ENCODE measurements at places on chromosomes 3 and 15. TPM values are rescaled to one million over a fixed set of nuclear protein-coding genes. Genes with fewer than 3 reads are reported as not detected.

Gene ZNF501
- 0.79 TPM for polyA plus RNA-seq

DNA sequence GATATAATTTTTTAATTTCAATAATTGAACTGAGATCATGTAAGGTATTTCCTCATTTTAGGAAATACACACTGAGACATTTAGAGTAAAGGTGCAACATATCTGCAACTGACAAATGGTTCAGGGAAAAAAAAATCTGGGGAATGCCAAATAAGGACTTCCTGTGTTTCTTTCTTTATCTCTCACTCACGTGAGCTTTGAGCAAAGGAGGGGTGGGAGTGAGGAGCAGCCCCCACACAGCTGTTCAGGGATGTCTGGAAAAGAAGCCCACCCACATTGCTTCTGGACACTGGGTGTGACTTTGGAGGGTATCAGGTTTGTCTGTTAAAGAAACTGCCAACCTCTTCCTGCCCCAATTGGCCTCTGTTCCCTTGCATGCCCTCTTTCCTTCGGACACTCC, 5.6 kb upstream of the TP63 start:
- no peaks in the 10 kb centered on the region for H3K4me1 ChIP-seq
- no peak for DNase-seq
- no peaks in the 10 kb centered on the region for H3K27me3 ChIP-seq
- no peaks in the 10 kb centered on the region for H3K36me3 ChIP-seq

Gene AGBL1
- polyA plus RNA-seq = not detected

Gene RAB27A
- polyA plus RNA-seq = 7.2 TPM

GRCh38 chr3:33525232-33525631, 85.0 kb upstream of the UBP1 start:
- no peak for DNase-seq
- H3K27me3 ChIP-seq = no peaks in the 10 kb centered on the region
- peaks cover 41% of the 10 kb centered on the region for H3K36me3 ChIP-seq
- H3K27ac ChIP-seq = no peak overlapping the region
- H3K4me3 ChIP-seq = no peak overlapping the region
- no peaks in the 10 kb centered on the region for H3K4me1 ChIP-seq

GRCh38 chr3:42753757-42754156, 19.3 kb downstream of the CCDC13 start:
- no peaks in the 10 kb centered on the region for H3K4me1 ChIP-seq
- H3K4me3 ChIP-seq = no peak overlapping the region
- H3K36me3 ChIP-seq = no peaks in the 10 kb centered on the region
- H3K27me3 ChIP-seq = no peaks in the 10 kb centered on the region
- H3K27ac ChIP-seq = no peak overlapping the region
